Renal pelvis (tissue), 12 donors: ENCODE measurements at places on chromosomes 3 and 15. TPM values are rescaled to one million over a fixed set of nuclear protein-coding genes. Genes with fewer than 3 reads are reported as not detected.

DNA sequence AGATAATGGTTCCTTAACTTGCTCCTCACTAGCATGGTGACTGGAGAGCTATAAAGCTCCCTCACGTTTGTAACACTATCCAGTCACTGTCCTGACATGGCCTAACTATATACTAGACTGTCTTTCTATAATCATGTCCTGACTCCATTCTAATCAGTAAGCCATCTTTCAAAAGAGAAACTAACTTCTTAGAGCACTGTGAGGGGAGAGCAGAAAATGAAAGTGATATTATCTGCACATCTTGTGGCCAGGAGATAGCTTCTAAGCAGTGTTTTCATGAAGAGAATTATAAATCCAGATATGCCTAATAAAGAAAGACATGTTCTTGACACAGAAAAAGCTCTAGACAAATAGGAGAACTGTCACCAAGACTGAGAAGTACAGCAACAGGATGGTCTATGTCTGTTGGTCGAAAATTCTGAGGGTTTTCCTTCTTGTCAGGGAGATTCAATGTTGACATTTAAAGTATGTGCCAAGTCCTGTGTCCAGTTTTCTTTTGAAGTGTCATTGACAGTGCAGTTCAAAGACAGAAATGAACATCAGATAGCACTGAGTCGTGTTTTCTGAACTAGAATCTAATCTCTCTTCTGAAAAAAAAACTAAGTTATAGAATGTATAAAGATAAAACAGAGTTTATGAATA, 230.6 kb upstream of the PEX5L start:
- no peak for DNase-seq

GRCh38 chr3:178048768-178049167, 487.5 kb upstream of the KCNMB2 start:
- no peak for DNase-seq

GRCh38 chr3:108946292-108947285, 7.1 kb downstream of the GUCA1C start:
- no peak for DNase-seq

GRCh38 chr3:34109846-34110245, 311.4 kb downstream of the PDCD6IP start:
- DNase-seq = no peak

SAMMSON gene
- polyA plus RNA-seq = 0.19 TPM
